Right kidney (tissue), 9 donors: ENCODE measurements at places on chromosomes 6 and 20.
A peak's percentile ranks its signal among the peaks of the same experiment; 100 is the strongest.

DNA sequence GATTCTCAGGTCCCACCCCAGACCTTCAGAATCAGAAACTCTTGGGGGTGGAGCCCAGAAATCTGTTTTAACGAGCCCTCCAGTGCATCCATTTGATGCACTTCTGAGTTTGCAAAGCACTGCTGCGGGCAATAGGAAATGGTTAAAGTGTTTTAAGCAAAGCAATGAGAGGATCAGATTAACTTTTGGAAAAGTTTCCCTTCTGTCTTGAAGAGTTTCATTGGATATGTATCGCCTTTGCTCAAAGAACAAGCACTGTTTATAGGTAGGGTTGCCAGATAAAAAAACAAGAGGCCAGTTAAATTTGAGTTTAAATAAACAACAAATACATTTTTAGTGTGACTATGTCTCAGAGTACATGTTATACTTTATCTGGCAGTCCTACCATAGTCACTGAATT lies 226.0 kb downstream of the BMP7 start:
- DNase-seq: no peak

DNA sequence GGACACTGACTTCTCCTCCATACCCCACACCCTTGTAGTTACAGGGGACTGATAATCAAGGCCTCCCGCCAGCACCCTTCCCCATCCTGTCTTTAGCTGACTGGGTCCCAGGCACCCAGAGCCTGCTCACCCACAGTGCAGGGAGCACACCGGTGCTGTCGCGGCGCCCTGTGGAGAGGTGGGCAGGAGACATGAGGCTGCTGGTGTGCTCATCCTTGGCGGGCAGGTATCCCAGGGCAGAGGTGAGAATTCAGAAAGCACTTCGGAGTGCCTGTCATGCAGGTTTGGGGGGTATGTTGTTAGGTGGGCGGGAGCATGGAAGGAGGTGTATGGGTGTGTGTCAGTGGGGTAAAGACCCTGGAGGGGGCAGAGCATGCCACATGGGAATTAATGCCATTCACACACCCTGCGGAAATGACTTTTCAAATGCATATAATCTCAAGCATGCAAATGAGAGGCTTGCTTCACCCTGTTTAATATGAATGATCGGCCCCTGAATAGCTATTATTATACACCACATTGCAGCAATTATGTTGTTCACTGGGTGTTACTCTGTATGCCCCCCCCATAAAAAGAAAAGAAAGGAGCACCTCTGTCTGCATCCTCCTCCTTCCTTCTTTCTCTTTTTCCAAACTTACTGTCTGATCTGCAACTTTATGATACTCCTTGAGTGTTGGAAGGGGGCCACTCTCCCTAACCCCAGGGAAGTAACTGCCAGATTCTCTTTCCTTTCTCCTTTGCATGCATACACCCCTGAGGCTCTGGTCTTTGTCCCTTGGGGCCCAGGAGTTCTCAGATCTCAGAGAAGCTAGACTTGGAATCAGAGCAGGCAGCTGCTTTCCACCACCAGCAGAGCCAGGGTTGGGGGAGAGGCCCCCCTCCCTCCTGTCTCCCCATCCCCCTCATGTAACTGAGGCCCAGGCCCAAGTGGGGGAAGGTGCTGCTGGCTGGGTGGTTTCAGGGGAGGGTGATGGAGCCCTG lies 16.0 kb downstream of the FOXP4 start:
- no peak for DNase-seq

- DNase-seq: no peak
Measured at GRCh38 chr20:52242237-52243230, 51.0 kb upstream of the ZFP64 start.

DNA sequence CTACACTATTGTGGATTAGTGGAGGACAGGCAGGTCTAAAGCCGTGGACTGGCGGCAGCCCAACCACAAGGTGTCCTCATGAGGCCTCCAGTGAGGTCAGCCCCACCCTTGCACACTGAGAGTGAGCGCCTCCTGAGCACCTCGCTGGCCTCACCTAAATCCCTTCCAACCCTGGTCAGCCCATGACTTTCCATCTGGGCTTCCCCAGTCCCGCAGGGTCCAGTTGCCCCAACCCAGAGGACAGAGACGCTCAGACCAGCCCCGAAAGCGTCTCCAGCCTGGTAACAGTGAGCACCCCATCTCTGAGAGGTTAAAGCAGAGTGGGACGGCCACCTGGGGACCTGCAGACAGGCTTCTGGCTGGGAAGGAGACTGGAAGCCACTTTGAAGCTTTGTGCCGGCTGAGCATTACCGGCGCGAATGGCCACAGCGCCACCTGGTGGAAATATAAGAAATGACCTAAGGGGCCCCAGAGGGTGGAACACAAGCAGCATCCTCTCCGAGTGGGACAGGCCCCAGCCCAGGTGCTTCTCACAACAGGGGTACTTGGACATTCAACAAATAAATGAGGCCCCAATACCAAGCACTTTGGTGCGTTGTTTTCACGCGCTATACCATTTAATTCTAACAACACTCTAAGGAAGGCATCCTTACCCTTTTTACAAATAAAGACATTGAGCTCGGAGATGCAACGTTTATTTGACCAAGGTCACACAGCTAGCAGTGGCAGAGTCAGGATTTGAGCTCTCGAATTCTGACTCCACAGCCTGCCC lies 65.7 kb upstream of the TOP1 start:
- DNase-seq: peak; percentile 60

DNA sequence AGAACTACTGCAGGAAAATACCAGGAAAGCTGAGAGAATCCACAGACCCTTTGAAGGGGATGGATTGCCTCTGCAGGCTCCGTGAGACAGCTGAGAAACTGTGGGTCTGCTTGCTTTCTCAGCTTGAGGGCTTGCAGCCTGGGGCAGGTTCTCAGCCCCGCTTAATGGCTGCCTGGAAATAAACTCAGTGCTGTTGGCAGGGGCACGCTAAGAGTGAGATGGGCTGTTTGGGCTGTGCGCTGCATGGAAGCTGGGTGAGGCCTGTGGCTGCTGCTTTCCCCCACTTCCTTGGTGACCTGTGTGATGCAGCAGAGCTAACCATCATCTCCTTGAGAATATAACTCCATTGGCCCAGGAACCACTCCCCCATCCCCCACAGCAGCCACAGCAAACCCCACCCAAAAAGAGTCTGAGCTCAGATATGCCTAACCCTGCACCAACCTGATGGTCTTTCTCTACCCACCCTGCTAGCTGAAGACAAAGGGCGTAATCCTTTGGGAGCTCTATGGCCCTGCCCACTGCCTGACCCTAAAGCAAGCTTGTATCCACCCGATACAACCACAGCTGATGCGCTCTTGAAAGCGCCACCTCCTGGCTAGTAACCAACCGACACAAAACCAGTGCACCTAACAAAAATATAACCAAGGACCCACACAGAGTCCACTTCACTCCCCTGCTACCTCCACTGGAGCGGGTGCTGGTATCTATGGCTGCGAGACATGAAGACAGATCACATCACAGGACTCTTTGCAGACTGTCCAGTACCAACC lies 800.6 kb upstream of the MAP3K7 start:
- DNase-seq: no peak

- DNase-seq: no peak
Measured at GRCh38 chr6:36719126-36719525, 21.5 kb downstream of the RAB44 start.

- DNase-seq: no peak
Measured at GRCh38 chr6:157961832-157962575, 19.7 kb upstream of the SYNJ2 start.

DNA sequence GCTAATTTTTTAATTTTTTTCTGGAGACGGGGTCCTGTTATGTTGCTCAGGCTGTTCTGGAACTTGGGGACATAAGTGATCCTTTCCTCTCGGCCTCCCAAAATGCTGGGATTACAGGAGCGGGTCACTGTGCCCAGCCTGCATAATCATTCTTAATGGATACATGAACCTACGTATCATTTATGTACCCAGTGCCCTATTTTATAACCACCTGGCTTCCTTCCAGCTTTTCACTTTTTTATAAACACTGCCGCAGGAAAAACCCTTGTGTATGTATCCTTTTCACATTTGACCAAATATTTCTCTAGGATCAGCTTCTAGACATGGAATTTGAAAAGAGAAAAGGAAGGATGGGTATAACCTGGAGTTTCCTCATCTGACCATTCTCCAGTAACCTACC lies 85.6 kb upstream of the RIN2 start:
- DNase-seq: no peak

DNA sequence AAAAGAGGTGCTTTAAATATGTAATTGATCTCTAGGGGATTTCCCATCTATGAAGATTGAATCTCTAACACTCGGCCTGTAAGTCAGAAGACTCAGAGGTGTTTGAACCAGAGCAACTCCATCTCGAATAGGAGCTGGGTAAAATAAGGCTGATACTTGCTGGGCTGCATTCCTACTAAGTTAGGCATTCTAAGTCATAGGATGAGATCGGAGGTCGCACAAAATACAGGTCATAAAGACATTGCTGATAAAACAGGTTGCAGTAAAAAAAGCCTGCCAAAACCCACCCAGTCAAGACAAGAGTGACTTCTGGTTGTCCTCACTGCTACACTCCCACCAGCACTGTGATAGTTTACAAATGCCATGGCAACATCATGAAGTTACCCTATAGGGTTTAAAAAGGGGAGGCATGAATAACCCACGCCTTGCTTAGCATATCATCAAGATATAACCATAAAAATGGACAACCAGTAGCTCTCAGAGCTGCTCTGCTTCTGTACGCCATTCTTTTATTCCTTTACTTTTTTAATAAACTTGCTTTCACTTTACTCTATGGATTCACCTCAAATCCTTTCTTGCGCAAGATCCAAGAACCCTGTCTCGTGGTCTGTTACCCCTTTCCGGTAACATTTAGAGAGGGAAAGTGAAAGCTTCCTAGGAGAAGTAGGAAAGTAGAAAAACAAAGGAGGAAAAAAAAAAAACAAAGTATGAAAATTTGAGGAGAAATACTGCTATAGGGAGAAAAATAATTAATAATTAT lies 129.7 kb upstream of the PHACTR1 start:
- no peak for DNase-seq

DNA sequence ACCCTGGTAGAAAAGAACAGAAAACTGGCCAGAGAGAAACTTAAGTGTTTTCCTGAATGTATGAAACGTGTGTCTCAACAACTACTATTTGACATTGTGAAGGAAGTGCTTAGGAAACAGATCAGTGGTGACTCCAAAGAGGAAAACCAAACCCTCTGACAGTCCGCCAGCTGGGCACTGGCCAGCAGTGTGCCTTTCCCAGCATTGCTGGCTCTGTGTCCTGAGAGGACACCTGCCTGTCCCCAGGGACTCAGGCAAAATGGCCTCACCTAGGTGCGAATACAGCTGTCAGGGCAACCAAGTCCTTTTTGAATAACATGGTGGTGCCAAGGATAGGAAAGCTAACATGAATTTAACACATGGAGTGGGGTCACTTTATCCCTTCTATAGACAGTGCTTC lies 72.5 kb downstream of the NDUFAF5 start:
- no peak for DNase-seq

DNA sequence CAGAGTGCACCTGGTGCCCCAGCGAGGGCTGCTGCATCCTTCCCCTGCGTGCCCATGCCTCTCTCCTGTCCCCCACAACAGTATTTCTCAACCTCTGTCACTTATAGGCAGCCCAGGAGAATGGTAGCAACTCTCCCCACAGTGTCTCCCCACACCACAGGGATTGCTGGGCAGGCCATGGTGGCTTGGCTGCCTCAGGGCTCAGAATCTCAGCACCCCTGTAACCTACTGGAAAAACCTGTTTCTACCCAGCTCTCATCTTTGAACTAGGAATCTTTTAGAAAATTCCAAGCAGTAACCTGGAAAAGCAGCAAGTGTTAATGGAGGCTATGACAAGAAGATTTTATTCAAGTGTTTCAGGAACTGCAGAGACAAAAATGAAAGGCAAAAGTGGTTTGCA lies 38.0 kb downstream of the CD164 start:
- peak; percentile 19 for DNase-seq

DNA sequence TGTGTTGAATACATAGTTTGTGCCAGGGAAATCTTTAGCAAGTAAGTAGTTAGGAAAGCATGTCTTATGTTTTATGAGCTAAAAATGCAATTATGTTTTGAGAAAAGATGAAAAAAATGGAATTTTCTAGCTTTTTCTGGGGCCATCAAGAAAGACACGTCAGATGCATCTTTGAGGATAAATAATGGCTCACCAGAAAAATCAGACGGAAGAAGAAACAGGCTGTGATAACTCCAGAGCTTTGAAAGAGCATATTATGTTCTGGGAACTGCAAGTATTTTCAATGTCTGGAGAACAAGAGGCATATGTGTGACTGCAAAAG lies 173.7 kb downstream of the CLVS2 start:
- no peak for DNase-seq

GRCh38 chr6:34358389-34358905 lies 34.0 kb downstream of the NUDT3 start:
- DNase-seq: no peak

DNA sequence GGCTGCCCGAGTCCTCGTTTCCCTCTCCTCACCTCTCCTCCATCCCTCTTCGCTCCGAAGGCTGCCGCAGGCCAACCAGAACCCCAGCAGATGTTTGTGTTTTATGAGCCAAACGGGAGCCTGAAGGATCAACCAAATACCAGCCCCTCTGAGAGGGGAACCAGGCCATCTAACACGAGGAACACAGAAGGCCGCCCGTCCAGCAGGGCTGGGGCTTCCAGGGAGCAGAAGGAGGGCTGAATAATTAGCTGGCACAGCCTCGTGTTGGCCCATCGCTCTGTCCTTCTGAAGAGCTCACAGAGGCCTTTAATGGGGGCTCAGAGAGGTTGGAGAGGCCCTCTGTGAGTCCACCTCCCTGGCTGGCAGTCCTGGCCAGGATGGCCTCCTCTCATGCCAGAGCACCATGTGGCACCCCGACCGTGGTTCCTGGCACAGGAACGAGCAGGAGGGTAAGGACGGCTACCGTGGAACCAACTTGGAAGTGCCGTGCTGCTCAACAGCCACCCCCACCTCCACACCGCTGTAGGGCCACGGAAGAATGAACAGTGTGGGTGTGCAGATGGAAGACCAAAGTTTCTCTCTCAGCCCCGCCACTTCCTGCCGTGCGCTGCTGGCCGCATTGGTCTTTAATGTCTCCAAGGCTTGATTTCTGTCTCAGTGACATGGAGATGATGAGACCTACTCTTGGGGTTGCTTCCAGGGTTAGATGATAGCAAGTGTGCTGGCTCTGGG lies 155.2 kb downstream of the SCML4 start:
- DNase-seq: no peak

- no peak for DNase-seq
Measured at GRCh38 chr6:82882363-82883023, 183.1 kb downstream of the UBE3D start.

GRCh38 chr6:108127826-108128225 lies 38.0 kb upstream of the NR2E1 start:
- no peak for DNase-seq
